ENCODE measurements at places on chromosomes 5 and 9. TPM values are rescaled to one million over a fixed set of nuclear protein-coding genes. Genes with fewer than 3 reads are reported as not detected.

DNA sequence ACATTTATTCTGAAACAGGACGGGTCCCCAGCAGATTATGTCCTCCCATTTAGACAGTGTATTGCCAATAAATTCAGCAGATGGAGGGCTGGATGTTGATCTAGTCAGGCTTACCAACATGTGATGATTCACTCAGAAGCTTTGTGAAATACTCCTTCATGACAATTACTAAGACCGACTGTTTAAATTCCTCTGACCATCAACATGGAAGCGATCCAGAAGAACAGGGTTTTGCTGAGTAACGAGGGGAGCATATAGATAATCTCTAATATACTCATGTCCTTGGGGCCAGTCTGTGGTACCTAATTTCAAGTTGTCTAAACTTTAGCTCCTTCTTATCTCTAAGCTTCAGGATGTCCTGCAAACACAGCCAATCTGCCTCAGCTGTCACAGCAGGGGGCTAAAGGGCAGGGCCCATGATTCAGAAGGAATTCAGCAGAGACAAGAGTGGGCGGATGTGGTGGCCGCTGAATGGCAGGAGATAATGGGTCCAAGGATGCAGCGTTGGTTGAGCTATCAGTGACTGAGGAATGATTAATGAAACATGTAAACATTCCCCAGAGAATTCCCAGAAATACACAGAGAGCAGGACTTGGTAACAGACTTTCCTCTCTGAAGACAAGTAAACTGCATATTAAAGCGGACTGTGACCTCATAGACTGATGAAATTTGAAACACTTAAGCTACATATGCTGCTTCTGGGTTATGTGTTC, 109.4 kb downstream of the ANKRD55 start:
- DNase-seq, result peak; percentile 77

The BAAT gene
- 0.10 TPM for total RNA-seq

DNA sequence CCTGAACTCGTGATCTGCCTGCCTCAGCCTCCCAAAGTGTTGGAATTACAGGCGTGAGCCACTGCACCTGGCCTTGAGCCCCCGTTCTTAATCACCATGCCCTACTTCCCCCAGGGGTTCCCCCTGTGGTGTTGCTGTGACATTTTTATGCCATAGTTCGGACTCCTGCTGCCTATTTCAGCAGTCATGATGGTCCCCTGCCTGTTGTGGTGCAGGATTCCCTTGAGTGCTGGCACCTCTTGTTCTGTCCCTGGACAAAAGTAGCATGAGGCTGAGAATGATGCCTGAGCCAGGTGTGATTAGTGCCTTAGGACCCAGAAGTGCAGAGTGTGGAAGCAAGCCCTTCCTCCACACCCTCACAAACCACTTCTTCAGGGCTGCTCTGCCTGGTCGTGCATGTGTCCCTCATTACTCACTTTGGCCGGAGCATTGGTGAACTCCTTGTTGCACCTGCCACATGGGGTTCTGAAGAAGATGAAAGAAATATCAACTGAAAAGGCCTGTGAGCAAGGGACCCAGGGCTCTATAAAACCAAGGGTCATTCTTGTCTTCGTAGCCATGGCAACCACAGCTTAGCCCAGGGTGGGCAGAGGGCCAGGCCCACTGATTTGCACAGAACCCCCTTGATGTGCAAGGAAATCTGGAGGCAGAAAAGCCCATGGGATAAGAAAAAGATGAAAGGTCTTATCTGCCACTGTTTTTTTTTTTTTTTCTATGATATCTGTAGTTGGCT, 228.0 kb downstream of the NTRK2 start:
- no peak for DNase-seq

GRCh38 chr9:18688581-18689565, 214.9 kb downstream of the ADAMTSL1 start:
- DNase-seq, result no peak

Data from spleen (tissue), 13 donors.